ENCODE measurements at places on chromosomes 5 and 9.

- no peak for DNase-seq
Measured at GRCh38 chr5:96081276-96081858, 119.7 kb upstream of the ELL2 start.

- no peak for DNase-seq
Measured at GRCh38 chr9:2055203-2055658, 40.1 kb downstream of the SMARCA2 start.

DNA sequence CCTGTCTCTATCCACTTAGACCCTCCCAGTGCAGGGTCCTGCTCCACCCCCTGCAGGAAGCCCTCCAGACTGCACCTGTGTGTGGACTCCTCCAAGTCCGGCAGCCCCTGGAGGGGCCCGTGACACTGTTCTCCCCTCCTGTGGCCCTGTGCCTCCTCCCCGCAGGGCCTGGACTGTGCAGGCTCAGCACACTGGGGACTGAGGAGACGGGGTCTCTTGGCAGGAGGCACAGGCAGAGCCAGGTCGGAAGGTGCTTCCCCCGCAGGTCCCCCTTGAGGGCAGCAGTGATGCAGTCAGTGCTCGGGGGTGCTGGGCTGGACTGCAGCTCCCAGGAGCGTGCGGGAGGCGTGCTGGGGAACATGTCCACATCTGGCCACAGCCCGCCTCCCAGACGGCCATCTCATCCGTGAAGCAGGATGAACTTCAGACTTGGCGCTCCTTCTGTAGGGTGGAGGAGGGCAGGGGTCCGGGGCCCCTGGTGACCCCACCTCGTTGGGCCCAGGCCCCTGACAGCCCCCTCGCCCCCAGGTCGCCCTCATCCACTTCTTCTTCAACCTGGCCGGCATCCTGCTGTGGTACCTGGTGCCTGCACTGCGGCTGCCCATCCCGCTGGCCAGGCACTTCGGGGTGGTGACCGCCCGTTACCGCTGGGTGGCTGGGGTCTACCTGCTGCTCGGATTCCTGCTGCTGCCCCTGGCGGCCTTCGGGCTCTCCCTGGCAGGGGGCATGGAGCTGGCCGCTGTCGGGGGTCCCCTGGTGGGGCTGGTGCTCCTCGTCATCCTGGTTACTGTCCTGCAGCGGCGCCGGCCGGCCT, 4.9 kb downstream of the SLC34A3 start:
- DNase-seq, result no peak

- no peak for DNase-seq
Measured at GRCh38 chr5:159405611-159406031, 75.3 kb upstream of the IL12B start.

GRCh38 chr5:172635038-172635437, 6.0 kb upstream of the NEURL1B start:
- no peak for DNase-seq

DNA sequence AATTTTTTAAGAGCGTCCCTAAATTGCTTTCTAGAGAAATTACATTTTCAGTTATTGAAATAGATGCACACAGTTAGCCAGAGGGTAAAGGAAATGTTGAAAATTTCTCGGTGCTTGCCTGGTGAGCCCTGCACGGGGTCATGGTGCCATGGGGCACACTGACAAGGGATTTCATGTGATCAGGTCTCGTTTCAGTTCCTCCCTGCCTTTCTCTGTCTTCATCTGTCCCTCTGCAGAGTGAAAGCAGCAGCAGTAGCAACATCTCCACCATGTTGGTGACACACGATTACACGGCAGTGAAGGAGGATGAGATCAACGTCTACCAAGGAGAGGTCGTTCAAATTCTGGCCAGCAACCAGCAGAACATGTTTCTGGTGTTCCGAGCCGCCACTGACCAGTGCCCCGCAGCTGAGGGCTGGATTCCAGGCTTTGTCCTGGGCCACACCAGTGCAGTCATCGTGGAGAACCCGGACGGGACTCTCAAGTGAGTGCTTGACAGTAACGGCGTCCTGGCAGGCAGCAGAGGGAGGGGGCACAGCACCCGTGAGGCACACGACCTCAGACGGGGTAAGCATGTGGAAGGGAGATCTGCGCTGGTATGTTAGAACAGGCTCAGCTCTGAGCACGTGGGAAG, 89.1 kb upstream of the OTULINL start:
- DNase-seq, result no peak

- no peak for DNase-seq
Measured at GRCh38 chr5:167205881-167206280, 1085.6 kb upstream of the WWC1 start.

DNA sequence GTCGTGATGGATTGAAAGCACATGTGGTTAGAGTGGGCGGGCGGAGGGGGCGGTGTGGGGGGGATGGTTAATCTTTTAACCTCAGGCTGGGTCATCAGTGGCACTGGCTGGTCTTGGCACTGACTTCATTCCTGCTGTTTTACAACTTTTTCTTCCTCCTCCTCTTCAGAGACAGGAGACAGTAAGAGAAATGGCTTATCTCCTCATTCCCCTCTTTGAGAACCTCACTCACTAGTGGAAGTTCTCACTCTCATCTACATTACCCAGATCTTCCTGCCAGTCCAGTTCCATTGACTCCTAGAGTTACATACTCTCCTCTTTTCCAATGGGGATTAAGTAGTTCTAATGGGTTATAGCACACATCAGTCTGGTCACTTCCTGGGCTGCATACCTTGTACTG, 42.3 kb upstream of the PPP1R26 start:
- no peak for DNase-seq

DNA sequence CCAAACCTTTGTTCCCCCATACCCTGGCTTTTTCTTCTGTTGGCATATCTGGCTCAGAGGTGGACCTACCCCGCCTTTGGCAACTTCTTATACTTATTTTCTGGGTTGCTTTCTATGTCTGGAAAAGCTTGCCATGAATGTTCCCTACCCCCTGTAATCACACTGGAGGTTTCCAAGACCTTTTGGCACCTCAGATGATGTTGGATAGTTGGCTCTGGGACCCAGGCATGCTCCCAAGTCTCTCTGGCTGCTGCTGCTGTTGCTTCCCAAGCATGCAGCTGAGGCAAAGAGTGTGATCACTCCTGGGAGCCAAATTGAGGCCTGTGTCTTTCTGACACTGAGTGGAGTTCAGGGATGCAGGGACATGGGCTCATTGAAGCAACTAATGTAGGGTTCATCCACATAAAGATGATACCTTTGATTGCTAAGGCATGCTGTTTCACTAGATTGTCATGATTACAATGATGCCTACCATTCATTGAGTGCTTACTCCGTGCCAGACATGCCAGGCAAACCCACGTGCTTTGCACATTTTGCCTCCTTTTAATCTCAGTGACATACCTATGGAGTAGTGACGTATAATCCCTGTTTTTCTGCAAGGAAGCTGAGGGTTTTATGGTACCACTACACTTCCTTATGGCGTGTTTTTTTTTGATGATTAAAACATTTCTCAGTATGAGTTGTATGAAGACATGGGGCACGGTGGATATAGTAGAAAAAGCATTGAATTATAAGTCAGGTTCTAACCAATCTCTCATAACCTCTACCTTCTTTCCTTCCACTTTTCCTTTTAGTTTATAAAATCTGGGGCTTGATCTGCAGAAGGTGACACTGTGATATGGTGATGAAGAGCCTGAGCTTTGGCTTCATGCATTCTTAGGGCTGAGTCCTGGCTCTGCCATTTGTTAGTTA, 73.1 kb downstream of the ARHGAP26 start:
- no peak for DNase-seq

GRCh38 chr5:142876817-142877216, 106.6 kb downstream of the ARHGAP26 start:
- no peak for DNase-seq

- no peak for DNase-seq
Measured at GRCh38 chr9:133528876-133529241, 4.1 kb upstream of the MYMK start.

DNA sequence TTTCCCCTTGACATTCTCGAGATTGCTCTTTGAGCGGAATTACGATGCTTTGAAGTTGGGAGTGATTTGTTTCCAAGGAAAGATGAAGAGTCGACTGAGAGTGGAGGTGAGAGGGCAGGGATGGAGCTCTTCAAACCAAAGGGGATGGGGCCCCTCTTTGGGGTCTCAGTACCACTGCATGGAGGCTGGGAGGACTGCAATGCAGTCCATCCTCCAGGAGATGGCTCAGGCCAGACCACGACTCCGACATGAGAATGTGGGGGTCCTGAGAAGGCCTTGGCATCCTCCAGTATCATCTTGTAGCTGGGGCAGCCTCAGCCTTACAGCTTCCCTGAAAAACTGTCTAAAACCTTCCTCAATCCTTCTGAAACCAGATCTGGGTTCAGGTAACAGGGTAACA, 51.1 kb upstream of the CDKN2AIPNL start:
- DNase-seq, result no peak

Measured in amygdala (tissue), 56 donors.